ENCODE measurements at places on chromosomes 4 and X.
A peak's percentile ranks its signal among the peaks of the same experiment; 100 is the strongest.

DNA sequence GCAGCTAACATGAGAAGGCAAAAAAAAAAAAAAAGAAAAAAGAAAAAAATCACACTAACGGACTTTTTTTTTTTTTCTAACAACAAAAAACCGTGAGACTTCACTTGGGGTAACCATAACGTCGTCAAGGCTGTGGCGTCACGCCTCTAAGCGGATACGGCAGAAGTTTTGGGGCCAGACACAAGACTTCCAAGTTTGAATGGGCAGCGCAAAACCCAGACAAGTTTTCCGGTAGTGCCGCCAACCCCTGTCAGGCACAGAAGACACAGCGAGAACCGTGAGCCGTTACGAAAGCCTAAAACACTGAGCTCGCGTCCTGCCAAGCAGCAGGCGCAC lies 556 bp upstream of the SMARCA5 start:
- no peak for DNase-seq

GRCh38 chrX:16882702-16883486 lies 12.7 kb upstream of the RBBP7 start:
- peak; percentile 68 for DNase-seq

- no peak for DNase-seq
These were observed 15.1 kb upstream of the GK start for GRCh38 chrX:30637874-30638815.

- no peak for DNase-seq
These were observed 1328.7 kb downstream of the ADGRL3 start for GRCh38 chr4:62528874-62529273.

GRCh38 chr4:78121338-78121904 lies 64.3 kb downstream of the FRAS1 start:
- no peak for DNase-seq

DNA sequence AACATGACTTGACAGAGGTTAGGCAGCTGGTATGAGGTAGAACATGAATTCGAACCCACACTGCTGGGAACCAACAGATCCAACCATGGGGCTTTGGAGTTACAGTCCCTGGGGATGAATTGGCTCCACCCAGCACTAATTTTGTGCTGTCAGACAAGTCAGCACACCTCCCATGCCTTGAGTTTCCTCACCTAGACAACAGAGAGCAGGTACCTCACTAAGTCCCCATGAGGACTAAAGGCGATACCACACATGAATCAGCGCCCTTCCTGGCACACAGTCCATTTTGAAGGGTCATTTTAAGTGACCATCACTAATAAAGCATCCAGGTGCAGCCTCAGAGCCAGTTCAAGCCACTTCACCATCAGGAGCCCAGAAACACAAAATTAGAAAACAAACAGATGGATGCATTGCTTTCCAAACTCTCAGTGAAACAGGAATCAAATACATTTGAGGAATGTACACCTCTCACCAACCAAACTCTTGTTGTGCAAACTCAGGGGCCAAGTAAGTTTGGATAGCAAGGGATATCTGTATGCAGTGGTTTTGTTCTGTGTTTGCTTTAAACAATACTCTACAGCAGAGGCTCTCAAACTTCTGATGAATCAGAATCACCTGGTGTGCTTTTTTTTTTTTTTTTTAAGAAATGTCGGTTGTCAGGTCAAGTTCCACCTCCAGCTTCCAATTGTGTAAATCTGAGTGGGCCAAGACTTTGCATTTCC lies 10.1 kb downstream of the IDS start:
- peak; percentile 19 for DNase-seq

- DNase-seq = no peak
These were observed 94.5 kb upstream of the STIM2 start for GRCh38 chr4:26766141-26766540.

DNA sequence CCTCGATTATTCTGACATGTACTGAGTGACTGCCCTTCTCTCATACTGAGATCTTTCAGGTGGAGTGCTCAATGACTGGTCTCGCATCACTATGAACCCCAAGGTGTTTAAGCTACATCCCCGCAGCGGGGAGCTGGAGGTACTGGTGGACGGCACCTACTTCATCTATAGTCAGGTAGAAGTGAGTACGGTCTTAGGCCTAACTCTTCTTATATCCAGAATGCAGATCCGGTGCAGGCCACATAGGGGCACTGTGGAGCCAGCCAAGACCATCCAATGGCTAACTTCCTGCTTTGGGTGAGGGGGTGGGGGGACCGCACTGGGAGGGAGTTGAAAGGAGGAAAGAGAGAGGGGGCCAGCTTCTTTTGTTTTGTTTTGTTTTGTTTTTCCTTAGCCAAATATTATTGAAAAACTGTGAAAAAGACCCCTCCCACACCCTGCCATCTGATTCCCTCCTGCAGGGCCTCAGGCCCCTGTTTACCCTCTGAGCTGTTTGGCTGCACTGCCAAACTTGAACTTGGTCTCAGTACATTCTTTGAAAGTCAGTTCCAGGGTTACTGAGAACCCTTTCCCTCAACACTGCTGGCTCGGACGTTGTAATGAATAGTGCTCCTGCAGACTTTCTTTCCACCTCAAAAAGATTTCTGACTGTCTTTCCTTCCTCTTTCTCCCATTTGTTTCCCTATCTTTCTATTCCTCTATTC lies 16.2 kb downstream of the AWAT2 start:
- peak; percentile 40 for DNase-seq

GRCh38 chr4:61827907-61828391 lies 627.8 kb downstream of the ADGRL3 start:
- no peak for DNase-seq

DNA sequence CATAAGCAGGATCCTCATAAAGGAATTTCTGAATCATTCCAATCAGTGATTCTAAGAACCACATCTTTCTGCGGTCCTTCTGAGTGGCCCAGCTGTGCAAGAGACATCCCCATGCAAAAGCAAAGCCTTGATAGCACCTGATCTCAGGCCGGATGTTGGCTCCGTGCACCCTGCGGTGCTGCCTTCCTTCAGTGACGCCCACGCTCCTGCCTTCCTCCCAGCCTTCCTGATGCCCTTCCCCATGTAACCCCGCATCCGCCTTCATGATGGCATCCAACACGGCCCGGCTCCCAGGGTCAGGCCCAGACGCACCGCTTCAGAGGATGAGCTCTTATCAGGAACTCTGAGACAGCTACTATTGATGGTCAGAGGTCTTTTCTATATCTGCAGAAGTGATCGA lies 20.4 kb upstream of the CYP4V2 start:
- no peak for DNase-seq

- DNase-seq = no peak
These were observed 2.5 kb upstream of the TMEM154 start for GRCh38 chr4:152682143-152682941.

- DNase-seq = no peak
These were observed 15.3 kb downstream of the KDR start for GRCh38 chr4:55110131-55110530.

GRCh38 chrX:10944136-10944885 lies 166.8 kb upstream of the HCCS start:
- DNase-seq = no peak

Measured in kidney tubule cell (primary cell).